Glomerular endothelial cell (primary cell): ENCODE measurements at places on chromosomes 2 and 18. TPM values are rescaled to one million over a fixed set of nuclear protein-coding genes. Genes with fewer than 3 reads are reported as not detected.

DNA sequence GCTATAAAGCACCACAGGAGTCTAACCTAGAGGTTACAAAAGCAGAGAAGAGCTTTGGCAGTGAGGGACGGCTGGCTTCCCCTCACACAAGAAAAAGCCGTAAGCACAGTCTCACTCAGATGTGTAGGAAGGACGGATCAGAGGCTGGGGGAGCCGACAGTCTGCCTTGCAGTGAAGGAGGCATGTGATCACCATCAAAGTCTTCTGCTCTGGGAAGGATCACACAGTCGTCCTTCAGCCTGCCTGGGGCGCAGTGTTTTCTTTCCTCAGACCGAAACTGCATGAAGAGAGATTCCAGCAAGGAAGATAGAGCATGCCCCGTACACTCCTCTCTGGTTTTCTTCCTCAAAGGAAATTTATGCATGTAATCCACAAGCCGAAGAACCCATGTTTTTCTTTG, 24.1 kb downstream of the GATA6 start:
- no peak for DNase-seq

DNA sequence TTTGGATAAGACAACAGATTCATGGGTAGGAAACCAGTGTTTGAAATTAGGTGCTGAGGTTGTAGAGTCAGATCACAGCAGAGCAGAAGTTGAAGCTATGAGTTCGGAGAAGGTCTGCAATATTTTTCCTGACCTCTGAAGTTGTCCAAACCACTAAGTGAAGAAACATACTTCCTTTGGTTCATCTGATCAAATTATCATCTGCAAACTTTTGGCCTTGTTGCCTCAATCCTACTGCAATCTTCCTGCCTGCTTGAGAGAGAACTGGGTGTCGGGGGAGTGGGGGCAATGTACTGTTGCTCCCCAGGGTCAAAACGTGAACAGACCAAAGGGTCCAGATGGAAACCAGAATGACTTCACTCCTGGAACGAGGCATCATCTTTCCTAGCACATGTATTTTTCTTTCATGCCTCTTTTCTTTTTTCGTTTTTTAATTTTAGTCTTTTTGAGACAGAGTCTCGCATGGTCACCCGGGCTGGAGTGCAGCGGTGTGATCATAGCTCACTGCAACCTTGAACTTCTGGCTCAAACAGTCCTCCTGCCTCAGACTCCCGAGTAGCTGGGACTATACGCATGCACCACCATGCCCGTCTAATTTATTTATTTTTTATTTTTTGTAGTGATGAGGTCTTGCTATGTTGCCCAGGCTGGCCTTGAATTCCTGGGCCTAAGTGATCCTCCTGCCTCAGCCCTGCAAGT, 42.7 kb downstream of the RAB31 start:
- DNase-seq = no peak

- DNase-seq = no peak
Measured at GRCh38 chr2:144480285-144480684, 39.6 kb downstream of the ZEB2 start.

GRCh38 chr2:26692279-26692896, at the start of gene KCNK3:
TSS of gene KCNK3 (plus strand) at chr2:26692722. CDS start at chr2:26692876, 154 bp downstream.
- no peak for DNase-seq

The PRKAG3 gene
- total RNA-seq = not detected in 2 replicates

- DNase-seq = no peak
Measured at GRCh38 chr2:65662654-65663432, 230.4 kb upstream of the SPRED2 start.

- DNase-seq = no peak
Measured at GRCh38 chr18:31744321-31745067, 16.2 kb downstream of the SLC25A52 start.

GRCh38 chr2:37635504-37636380, 35.7 kb downstream of the CDC42EP3 start:
- no peak for DNase-seq

DNA sequence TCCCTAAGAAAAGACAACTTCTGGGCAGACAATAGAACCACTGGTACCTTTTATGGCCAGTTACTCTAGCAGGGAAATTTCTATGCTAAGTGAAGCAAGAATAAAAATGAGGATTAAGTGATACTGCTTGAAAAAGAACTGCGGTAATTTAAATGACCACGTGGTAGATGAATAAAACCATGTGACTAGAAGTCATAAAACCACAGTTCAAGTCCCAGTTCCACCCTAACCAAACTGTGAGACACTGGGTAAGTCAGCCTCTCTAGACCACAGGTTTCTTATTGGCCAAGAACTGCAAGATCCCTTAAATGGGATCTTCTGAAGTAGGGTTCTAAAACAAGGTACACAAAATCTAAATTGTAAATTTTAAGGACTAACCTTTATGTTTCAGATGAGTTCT, 12.7 kb downstream of the TMEM237 start:
- no peak for DNase-seq

- DNase-seq = no peak
Measured at GRCh38 chr18:44748582-44748981, 67.9 kb downstream of the SETBP1 start.

GRCh38 chr2:213253162-213253561, 31.1 kb upstream of the SPAG16 start:
- DNase-seq = no peak

- DNase-seq = no peak
Measured at GRCh38 chr18:32612651-32613050, 142.0 kb upstream of the GAREM1 start.

DNA sequence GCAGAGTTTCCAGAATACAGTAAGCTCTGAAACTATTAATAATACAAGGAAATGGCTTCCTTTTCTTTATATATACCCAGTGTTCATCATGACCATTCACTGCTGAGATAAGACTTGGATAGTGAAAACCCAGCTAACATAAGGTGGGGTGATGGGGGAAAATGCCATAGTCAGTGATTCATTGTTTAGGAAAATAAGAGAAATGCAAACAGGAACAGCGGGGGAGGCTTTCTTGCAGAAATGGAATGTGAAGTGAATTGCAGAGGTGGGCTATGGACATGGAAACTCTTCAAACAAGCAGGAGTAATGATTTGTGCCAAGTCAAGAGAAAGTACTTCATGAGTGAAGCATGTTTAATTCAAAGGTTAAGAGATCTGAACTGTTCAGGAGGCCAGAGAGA, 519.4 kb downstream of the TDRD15 start:
- DNase-seq = no peak

GRCh38 chr2:202400941-202401340, 24.8 kb downstream of the BMPR2 start:
- DNase-seq = no peak

GRCh38 chr2:157492189-157492773, 48.4 kb upstream of the CYTIP start:
- peak; percentile 12 for DNase-seq
